ENCODE measurements at places on chromosomes 3 and 15.

DNA sequence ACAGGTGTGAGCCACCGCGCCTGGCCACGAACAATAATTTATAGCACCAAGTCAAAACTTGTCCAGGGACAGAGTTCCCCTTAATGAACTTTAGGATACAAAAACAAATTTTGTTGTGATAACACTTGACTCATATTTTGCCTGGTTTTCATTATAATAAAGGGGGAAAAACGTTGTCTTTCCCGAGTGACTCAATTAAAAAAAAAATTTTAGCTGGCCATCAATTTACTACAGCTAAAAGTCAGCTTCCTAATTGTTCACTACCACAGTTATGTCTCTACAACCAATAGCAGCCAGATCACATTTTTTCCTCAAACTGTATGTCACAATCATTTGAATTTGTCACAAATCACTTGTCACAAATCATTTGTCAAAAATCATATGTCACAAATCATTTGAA lies 116.0 kb downstream of the P3H2 start:
- no peak for DNase-seq

DNA sequence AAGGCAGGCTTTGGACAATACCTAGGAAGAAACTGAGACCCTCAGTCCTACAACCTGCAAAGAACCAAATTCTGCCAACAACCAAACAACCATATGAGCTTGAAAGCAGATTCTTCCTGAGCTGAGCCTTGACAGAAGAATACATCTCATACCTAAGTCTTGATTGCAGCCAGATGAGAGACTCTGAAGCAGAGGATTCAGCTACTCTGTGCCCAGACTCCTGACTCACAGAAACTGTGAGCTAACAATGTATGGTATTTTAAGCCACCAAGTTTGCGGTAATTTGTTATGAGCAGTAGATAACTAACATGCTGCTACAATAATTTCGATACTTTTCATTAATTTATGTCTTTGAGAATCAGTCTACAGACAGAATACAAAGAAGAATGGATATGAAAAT lies 325.1 kb upstream of the CBLB start:
- no peak for DNase-seq

DNA sequence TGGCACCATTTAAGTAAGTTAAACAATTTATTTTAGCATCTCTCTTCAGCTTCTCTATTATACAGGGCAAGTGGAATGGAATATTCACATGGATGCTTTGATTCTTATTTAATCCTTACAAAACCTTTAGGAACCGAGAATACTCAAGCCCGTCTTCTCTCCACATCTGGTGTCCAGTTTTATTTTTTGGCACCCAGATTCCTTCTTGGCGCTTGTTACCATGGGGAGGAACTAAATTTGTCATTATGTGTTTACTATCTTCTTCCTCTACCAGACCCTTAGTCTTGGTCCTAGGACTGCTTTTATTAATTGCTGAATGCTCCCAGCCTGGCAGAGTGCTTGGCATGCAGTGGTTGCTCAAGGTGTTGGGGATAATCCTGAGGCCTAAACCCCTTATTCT lies 138.8 kb downstream of the CACNA2D3 start:
- DNase-seq, result no peak

DNA sequence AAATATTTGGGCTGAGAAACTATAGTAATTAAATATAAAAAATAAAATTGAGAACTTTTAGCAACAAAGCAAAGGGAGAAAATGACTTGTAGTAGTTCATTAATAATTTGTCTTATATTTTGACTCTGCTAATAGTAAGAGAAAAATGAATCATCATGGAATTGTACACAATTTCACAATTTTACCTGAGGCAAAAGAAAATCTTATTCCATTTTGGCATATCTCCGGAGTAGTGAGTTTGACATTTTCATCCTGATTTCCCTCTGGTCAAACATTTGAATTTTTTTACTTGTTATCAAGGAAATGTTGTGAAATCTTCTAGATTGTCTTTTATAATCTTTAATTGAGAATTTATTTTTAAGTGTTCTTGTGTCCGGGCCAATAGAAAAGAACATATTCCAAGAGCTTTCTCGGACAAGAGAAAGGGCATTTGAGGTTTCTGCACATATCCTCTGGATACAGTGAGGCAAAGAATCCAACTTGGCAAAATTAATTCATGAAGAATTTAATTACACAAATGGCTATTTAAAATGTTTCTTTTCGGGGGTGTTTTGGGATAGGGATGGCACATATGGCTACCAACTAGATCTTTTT lies 89.3 kb upstream of the IGSF10 start:
- DNase-seq, result no peak

- DNase-seq, result no peak
Measured at GRCh38 chr3:143124601-143125520, 5.3 kb downstream of the CHST2 start.

DNA sequence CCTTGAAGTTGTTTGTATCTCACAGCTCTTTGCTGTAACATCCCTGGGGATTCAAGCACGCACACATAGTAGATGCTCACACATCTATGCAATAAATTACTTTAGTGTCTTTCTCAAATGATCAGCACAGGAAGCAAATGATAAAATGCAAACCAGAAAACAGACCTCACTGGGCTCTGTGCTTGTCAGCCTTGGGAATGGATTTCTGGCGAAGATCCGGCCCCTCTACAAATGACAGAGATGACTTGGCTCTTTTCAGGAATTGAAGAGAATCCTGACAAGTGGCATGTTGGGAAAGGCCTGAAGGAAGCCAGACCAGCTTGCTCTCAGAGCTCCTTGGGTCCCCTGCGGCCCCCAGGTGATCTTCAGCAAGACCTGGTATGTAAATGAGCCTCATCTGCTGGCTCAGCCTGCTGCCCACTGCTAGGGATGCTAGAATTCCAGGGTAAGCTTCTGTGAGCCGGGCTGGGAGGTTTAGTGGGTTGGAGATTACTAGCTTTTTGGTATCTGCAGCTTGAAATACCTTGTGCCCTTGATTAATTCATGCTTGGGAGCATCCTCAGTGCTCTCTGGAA lies 54.1 kb downstream of the LPP start:
- no peak for DNase-seq

DNA sequence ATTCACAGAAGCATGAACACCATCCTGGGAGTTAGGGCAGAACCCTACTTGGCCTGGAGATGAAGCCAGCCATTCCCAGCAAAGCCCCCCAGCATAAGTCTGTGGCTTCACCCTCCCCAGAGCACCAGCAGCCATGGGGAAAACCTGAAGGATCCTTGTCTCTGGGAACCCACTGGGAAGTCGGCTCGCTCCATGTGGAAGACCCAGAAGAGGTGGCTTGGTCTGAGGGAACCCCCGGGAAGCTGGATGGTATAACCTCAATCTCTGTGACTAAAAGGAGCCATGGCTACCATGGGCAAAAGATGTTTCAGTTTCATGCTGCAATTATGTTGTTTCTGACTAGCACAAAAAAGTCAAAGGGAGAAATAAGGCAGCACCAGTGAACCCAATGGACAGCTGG lies 11.8 kb upstream of the RPUSD3 start:
- DNase-seq, result no peak

DNA sequence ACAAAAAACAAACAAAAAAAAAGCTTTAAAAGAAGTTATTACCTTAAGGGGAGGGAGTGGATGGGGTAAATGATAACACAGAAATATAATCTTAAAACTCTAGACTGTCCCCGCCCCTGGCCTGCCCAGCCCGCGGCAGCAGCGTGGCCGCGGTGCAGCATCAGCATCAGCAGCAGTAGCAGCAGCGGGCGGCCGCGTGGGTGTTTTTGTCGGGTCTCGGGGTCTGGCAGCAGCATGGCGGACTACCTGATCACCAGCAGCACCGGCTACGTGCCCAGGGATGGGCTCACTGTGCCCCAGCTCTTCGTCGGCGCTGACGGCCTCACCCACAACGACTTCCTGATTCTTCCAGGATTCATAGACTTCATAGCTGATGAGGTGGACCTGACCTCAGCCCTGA lies 80.0 kb upstream of the ANKRD28 start:
- no peak for DNase-seq

GRCh38 chr15:31128919-31129768 lies 27.6 kb upstream of the TRPM1 start:
- DNase-seq, result peak; percentile 86

GRCh38 chr15:57044072-57044702 lies 125.7 kb downstream of the TCF12 start:
- DNase-seq, result no peak

DNA sequence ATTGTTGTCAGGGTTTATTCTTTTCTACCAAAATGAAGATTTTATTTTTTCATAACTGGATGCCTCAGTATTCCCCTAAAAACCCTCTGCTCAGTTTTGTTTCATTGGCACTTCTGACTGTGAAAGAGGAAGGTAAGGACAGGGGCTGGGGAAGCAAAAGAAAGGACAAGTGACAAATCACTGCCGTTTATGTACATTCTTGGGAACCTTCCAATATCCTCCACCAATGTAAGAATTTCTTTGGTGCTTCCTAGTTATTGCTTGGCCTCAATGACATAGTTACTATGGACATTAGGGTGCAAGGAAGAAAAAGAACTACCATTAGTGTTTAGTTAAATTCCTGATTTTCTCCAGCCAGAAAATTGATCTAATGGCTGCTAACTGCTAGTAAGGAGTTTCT lies 131.0 kb upstream of the C15orf61 start:
- DNase-seq, result no peak

DNA sequence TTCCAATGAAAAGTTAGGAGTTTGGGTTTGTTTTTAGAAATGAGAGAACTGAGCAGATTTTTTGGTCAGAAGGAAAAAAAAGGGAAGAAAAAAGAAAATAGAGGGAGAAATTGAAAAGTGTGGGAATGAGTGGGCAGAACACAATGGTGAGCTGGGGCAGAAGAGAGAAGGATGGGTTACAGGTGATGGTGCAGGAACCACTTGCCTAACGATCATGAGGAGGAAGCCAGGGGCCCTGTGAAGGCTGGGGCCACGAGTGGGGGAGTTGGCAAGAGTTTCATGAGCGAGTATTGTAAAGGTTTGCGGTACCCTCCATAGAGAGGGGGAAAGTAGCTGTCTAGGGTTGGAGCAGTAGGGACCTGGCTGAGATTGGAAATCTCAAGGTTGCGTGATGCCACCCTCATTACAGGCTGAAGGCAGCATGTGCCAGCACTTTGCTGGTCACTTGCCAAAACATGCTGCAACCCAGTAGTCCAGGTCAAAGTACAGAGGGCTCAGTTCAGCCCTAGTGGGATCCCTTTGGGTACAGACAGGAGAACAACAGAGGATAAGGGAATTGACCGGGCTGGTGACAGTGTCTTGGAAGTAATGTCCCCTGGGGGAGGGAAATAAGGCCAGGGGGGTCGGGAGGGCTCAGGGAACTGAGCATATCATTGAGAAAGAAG lies 6.6 kb downstream of the IVD start:
- no peak for DNase-seq

DNA sequence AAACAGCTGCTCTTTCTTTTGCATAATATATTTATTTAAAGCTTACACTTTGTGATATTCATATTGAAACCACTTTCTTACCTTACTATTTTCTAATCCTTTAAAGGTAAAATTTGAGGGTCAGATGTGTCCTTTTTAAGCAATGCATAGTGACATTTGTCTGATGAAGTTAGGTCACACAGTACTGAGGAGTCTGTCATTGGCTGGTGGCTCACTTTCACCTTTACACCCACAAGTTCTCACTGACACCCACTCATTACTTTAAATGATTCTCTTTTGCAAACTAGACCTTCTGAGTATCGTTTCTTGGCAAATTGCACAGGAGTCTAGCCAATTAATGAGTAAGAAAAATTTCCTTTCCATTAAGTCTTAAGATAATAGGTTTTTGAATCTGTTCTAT lies 758.3 kb upstream of the ARPP21 start:
- DNase-seq, result no peak

DNA sequence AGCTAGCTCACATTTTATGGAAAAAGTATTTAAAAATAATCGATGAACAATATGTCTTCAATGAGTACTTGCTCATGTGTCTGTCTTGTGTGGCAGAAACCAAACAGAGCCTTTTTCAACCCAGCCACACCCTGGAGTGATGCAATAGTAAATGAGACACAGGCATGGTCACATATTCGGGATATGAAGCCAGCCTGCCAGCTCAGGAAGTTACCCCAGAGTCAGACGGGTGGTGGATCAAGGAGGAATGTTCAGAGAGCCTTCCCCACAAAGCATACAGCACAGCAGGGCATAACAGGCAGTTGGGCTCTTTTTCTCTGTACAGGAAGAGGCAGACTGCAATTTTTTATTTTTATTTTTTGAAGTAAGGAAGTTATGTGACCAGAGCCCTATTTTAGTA lies 27.3 kb downstream of the LARP6 start:
- DNase-seq, result no peak

GRCh38 chr3:169998668-169999131 lies 32.1 kb downstream of the SEC62 start:
- DNase-seq, result no peak

DNA sequence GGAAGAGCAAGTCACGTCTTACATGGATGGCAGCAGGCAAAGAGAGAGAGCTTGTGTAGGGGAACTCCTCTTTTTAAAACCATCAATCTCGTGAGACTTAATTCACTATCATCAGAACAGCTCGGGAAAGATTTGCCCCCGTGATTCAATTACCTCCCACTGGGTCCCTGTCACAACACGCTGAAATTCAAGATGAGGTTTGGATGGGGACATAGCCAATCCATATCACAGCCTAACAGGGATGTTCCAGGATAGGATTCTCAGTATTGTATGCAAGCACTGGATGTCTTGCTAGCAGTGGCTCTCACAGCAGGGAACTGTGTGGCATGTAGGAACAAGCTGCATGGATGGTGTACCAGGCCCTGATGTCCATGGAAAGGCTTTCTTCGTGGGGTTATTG lies 47.8 kb upstream of the SLC24A5 start:
- DNase-seq, result no peak

DNA sequence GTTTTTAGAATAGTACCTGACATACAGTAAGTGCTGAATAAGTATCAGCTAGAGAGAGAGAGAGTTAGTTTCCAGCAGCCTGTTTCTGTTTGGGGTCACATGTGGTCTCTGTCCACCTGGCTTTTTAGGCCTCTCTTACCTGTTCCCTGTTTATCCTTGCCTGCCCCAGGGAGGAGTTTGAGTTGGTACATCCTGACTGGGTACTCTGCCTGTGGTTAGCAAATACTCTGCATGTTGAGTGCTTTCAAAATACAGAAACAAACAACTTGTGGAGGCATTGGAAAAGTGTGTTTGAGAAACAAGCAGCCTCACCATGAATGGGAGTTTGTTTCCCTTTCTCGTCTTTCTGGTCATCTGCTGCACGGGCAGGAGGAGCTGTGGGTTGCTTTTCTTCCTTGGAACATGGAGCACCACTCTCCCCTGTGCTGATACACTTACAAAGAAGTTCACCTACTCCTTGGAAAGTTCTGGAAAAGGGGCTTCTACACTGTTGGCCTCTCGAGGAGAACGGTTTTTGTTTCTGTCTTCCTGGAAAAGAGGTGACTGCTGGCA lies 166.1 kb downstream of the PGPEP1L start:
- DNase-seq, result no peak

DNA sequence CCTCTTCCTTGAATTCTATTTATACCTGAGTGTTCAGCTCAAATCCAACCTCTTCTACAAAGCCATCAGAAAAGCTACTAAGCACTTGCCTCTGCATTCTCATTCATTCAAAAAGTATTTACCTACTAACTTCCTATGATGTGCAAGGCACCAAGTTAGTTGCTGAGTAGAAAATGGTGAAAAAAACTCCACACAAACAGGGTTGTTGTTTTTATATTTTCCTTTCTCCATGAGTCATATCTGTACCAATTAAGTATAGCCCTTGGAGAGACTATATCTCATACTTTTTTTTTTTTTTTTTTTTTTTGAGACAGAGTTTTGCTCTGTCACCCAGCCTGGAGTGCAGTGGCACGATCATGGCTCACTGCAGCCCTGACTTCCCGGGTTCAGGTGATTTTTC lies 67.7 kb downstream of the IGF2BP2 start:
- DNase-seq, result no peak

Measured in activated CD8-positive, alpha-beta T cell treated with anti-CD3 and anti-CD28 coated beads for 36 hours (primary cell).